Head of caudate nucleus (tissue), 42 donors: ENCODE measurements at places on chromosomes 16 and 17.

DNA sequence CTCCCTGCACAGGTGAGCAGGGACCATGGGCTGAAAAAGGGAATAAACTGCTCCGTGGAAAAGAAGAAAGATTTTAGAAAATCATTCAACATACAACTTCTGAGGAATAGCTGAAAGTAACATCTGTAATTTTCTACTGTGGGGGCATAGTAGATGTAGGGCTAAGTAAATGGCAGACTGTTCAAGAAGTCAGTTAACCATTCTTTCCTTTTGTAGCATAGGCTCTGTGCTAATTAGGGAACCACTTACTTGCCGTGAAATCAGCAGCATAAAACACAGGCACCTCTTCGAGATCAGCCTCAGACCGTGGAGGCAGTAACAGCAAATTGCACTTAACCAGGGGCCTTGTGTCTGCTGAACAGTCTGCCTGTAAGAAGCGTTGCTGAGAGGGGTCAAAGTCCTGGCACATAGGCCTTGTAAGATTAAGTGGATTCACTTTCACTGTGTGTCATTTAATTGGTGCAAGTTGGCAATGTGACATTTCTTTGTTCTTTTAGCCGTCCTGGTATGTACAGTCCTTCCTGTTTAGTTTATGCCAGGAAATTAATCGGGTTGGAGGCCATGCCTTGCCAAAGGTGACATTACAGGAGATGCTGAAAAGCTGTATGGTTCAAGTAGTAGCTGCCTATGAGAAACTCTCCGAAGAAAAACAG is 10.4 kb downstream of the COG1 start:
- DNase-seq = no peak

GRCh38 chr17:57505841-57506773 is 239.0 kb downstream of the CCDC182 start:
- no peak for DNase-seq

DNA sequence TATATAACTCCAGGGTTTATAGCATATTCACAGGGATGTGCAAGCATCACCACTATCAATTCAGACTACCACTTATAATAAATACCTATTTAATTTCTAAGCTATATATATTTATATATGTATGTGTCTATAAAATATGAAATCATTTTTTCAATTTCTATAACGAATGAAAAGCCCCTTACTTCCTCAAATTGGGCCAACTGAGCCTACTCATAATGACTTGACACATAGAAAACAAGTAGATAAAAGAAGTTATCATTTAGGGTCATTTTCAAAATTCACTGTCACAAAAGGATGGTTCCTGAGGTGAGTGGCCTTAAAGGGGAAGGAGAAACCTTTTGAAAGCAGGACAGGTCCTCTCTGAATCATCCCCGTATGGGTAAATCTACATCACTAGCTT is 114.1 kb downstream of the ADCY9 start:
- no peak for DNase-seq

DNA sequence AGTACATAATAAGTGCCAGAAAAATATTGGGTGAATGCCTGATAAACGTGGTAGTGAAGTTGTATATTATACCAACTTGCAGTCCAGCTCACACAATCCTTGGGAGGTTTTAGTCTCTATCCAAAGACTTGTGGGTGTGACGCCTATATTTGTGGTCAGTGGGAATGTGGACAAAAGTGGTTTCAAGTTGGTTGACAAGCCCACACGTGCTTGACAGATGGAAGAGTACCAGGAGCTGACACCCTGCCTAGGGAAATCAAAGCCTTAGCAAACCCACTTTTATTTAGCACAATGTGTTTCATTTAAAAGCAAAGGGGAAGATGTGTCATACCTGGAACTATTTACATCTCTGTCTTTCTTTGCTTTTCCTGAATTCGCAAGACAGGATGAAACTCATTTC is 79.0 kb downstream of the CA10 start:
- no peak for DNase-seq

- no peak for DNase-seq
These were observed 300 bp downstream of the CTRB1 start for GRCh38 chr16:75219088-75219487.

GRCh38 chr16:89430436-89431157 is 59.8 kb downstream of the ANKRD11 start:
- DNase-seq = no peak

DNA sequence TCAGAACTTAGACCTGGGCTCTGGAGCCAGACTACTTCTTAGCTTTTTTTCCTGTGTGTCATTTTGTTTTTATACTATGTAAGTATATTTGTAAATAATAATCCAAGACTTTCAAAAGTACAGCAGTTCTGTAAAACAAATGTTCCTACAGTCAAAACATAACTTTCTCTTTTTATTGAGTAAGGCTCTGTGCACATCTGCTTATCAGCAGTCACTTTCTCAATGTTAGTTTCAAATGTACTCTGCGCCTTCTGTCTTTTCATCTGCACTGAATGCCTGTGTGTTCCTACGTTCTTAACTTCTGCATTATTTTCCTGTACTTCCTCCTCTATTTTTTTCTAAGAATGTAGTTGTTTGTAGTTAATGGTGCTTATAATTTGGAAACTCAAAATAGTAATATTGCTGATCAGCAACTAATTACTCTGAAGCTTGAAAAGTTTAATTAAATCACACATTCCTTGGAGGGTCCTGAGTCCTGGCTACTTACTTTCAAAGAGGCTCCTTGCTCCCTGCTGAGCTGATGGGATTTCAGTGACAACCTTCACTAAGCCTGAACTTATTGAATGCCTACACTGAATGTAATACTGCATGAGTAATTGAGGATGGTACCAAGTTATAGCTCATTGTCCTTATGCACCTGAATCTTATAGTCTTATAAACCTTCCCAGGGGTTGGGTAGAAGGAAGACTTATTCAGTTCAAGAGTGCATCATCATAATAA is 329.9 kb downstream of the KCNJ2 start:
- DNase-seq = no peak

DNA sequence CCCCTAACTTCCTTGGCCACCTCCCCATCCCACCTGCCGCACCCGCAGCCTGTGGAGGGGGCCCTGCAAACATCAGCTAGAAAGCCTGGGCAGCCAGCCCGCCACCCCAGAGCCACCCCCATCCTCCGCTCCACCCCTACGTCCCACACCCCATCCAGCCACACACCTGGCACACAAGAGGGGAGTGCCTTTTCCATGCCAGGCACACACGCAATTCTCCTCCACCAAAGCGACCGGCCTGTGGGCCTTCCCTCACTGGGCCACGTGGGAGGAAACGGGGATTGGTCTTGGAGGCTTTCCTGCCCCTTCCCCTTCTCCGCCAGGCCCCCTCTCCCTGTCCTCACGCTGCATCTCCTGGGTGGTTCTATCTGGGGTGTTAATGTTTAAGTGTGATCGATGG is 48.7 kb upstream of the TNRC6C start:
- DNase-seq = no peak

- DNase-seq = no peak
These were observed 78.4 kb downstream of the SLC39A11 start for GRCh38 chr17:73013816-73014663.

- no peak for DNase-seq
These were observed 98.4 kb upstream of the PLCG2 start for GRCh38 chr16:81680444-81681275.

- peak; percentile 34 for DNase-seq
These were observed 13.9 kb upstream of the KIFC3 start for GRCh38 chr16:57815987-57816745.

DNA sequence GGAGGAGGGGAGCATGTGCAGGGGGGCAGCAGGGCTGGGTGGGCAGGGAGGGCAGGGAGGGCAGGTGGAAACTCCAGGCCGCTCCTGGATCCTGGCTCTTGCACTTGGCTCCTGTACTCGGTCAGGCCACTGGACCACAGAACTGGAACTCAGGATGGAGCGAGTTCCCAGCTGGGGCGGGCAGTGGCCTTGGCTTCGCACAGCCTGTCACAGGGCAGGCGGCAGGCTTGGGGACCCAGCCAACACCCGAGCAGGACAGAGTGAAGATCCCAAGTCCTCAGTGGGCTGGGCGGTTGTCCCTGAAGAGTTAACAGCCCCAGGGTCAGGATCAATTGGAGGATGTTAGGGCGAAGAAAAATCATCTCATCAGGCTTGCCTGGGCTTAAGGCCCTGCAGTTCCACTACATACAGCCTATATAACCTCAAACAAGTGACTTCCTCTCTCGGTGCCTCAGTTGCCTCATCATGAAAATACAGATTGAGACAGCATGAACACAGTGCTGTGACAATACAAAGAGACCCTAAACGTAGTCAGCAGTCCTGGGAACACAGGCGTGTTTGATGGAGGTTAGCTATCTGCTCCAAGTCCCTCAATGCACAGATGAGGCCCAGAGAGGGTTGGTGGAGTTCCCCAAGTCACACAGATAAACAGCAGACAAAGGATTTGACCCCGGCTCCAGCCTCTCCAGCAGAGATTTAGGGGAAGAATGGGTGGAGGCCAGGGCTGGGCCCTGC is 21.9 kb downstream of the ZNF423 start:
- peak; percentile 53 for DNase-seq

DNA sequence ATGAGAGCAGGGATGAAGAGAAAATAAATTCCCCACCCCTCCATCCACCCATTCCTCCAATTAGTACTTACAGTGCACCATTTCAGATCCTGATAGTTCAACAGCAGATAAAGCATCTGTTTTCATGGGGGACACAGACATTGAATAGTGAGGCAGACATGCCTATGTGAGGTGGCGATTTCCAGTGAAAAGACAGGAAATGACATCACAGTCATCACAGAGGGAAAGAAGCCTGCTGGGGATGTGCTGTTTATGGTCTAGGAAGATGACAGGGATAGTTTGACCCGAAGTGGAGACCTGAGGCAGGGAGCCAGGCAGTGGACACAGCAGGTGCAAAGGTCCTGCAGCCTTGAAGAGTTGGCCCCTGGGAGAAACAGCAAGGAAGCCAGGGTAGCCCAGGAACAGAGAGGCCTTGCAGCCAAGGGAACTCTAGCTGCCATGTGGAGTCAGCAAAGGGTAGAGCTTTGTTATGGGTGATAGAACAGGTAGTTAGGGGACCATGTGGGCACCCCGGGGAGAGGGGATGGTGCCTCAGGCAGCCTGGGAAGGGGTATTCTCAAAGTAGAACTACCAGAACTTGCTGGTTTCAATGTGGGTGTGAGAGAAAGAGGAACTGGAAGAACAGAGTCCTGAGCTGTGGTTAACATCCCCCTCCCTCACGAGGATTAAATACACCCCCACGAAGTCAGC is 256.6 kb downstream of the CPPED1 start:
- DNase-seq = no peak

- peak; percentile 35 for DNase-seq
These were observed 9.5 kb upstream of the UNK start for GRCh38 chr17:75774991-75775668.

GRCh38 chr17:34167354-34167753 is 87.7 kb upstream of the CCL2 start:
- no peak for DNase-seq

- no peak for DNase-seq
These were observed 2.7 kb downstream of the CNTNAP1 start for GRCh38 chr17:42684929-42685556.

DNA sequence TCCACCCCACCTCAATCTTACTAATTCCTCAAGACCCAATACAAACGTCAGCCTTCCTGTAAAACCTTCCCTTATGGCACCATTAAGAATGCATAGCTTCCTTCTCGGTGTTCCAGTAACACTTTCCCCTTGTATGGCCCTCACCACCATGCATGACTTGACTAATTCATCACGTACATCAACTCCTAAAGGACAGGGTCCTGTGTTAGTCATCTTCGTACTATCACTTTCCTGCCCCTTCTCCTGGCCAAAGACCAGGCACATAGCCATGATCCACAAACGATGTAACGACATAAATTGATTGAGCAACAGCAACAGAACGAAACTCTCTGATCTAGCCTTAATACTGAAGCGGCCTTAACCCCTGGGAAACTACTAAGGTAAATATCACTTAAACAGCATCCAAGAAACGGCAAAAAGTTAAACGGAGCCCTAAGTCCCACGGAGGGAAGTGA is 612 bp downstream of the PSMD12 start:
- DNase-seq = no peak
